Smooth muscle cell of the umbilical artery (primary cell): ENCODE measurements at places on chromosomes 5 and 9. TPM values are rescaled to one million over a fixed set of nuclear protein-coding genes. Genes with fewer than 3 reads are reported as not detected.

The FREM1 gene
- 0.09 and 0.59 TPM in 2 replicates for total RNA-seq

The CDKN2B gene
- total RNA-seq: 74.0 and 173 TPM in 2 replicates

The ENTPD2 gene
- not detected in 2 replicates for total RNA-seq

The UGT3A1 gene
- total RNA-seq: not detected in 2 replicates

The PHYHD1 gene
- total RNA-seq: 2.1 and 3.4 TPM in 2 replicates

The DNAH5 gene
- 0.89 and 1.1 TPM in 2 replicates for total RNA-seq

The PTTG1 gene
- 49.0 and 137 TPM in 2 replicates for total RNA-seq

The ORM1 gene
- total RNA-seq: not detected in 2 replicates

The KCNV2 gene
- total RNA-seq: not detected in 2 replicates

The OR13C3 gene
- not detected in 2 replicates for total RNA-seq

The TAS2R1 gene
- total RNA-seq: not detected in 2 replicates

The IL9 gene
- not detected in 2 replicates for total RNA-seq

The POU5F2 gene
- 0.89 and 1.2 TPM in 2 replicates for total RNA-seq
